ENCODE measurements at places on chromosomes 11 and 22.

GRCh38 chr11:111937461-111937769 lies 272 bp downstream of the DIXDC1 start:
- no peak for DNase-seq

DNA sequence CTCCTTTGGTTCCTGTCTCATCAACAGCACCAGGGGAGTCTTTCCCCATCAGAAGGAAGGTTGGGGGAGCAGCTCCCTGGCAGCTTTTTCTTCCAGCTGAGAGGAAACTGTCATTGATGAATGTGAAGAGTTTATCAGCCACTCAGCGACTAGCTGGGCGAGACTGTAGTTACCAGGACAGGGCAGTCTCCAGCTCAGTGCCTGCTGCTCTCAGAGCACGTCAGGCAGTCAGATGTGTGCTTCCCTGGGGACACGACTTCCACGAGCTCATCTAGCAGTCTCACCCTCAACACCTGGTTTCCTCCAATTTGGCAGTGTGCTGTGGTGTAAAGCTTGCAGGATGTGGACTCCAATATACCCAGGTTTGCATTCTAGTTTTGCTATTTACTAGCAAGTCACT lies 12.5 kb upstream of the C1QTNF4 start:
- no peak for DNase-seq

DNA sequence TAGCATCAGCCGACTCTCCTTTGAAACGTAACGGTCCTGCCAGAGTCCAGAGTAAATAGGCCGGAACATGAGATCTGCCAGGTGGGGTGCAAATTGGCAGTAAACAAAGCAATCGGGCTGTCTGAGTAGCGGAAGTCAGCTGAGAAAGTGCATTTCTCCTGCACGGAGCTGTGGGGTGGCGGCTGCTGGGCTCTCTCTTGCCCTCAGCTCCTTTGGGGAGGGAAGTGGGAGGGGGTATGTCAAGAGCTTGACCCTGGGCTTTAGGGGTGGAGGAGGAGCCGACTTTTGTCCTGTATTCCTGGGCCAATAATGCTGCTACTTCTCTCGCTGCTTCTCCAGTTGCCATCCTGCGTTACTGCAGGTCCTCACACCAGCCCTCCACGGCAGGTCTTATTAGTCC lies 11.6 kb downstream of the GRIK4 start:
- no peak for DNase-seq

DNA sequence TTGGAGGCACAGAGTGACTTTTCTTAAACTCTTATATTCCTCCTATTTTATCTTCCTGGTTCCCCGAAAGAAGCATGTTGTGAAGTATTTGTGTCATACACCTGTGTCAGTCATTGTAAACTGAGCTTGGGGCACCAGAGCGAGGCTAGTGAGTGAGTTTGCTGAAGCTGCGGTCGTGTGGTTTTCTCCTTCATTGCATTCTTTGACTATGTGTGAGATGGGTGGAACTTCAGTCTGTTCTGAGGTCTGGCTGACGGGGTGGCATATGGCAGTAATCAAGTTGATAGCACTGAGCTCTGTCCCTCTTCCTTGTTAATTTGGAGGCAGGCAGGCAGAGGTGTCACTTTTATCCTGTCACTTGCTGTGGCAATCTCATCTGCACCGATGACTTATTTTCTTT lies 4.2 kb downstream of the VPS26B start:
- peak; percentile 20 for DNase-seq

GRCh38 chr11:131025020-131025419 lies 108.7 kb upstream of the SNX19 start:
- no peak for DNase-seq

- DNase-seq: no peak
These were observed 34.4 kb upstream of the HEPHL1 start for GRCh38 chr11:93986716-93987115.

DNA sequence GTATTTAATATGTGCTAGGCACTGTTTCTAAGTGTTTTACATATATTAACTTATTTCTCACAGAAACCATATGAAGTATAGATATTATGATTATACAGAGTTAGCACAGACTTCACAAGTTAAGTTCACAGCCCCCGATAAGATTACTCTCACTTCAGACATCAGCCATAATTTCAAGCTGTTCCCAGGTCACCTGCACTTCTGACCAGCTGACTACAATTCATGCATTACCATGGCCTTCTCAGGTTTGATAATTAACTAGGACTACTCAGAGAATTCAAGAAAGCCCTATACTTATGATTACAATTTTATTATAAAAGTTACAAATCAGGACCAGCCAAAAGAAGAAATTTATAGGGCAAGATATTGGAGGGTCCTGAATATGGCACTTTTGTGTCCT lies 68.2 kb upstream of the RRM1 start:
- no peak for DNase-seq

DNA sequence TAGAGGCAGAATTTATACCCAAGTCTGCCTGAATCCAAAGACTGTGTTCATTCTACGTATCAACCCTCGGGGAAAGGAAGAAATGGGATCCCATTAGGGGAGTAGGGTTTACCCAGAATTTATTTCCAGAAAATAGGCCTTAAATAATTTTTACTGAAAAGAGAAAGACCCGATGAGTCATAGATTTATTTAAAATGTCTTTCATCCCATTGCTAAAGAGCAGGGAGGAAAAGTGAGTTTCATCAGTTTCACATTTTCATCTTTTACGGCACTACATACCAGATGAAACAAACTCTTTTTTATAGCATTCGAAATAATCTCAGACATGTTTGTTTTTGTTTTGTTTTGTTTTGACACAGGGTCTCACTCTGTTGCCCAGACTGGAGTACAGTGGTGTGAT lies 31.3 kb downstream of the SLC1A2 start:
- no peak for DNase-seq

DNA sequence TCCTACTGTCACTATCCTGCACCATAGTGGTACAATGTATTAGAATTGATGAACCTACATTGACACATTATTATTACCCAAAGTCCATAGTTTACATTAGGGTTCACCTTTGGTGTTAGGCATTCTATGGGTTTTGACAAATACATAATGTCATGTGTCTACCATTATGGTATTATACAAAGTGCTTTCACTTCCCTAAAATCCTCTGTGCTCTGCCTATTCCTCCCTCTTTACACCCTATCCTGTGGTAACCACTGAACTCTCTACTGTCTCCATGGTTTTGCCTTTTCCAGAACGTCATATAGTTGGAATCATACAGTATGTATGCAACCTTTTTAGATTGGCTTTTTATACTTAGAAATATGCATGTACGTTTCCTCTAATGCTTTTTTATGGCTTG lies 51.5 kb downstream of the CCDC15 start:
- no peak for DNase-seq

GRCh38 chr22:39994041-39994565 lies 651 bp upstream of the FAM83F start:
- DNase-seq: peak; percentile 54

DNA sequence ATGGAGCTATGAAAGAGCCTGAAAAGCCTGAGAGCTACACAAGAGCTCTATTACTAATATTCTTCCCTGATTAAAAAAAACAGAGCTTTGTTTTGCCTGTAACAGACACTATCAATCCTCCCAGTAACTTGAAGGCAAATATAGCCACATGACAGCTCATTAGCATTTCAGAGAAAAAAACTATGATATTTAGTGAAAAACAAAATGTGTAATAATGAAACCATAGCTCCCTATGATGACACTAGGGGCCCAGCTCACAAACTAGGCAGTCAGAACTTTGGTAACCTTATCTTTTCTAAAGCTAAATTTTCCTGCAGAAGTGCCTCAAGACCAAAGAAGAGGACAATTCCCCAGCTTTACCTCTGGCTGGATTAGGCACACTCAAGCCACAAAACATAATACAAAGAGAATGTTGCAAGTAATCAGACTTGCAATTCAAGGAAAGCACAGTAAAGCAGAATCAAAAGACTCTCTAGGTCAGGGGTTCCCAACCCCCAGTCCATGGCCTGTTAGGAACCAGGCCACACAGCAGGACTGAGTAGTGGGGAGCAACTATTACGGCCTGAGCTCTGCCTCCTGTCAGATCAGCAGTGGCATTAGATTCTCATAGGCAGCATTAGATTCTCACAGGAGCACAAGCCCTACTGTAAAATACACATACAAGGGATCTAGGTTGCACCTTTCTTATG lies 53.3 kb downstream of the MRTFA start:
- no peak for DNase-seq

- no peak for DNase-seq
These were observed 3.9 kb downstream of the CTSD start for GRCh38 chr11:1759851-1760220.

DNA sequence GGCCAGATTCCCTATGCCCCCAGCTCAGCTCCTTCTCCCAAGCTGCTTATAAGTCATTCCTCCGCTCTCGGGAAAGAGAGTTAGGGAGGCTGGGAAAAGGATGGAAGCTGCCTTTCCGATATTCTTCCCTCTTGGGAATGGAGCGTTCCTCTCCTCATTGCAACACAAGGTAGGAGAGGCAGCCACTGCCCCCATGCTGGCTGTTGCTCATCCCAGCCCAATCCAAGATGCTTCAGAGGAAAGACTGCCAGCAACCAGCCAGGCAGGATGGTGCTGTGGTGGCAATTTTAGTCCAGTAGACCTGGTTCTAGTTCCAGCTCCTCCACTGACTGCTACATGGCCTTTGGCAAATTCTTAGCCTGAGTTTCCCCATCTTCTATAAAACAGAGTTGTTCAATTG lies 13.7 kb upstream of the C11orf96 start:
- no peak for DNase-seq

- DNase-seq: no peak
These were observed 12.6 kb downstream of the LRRC75B start for GRCh38 chr22:24580276-24580675.

DNA sequence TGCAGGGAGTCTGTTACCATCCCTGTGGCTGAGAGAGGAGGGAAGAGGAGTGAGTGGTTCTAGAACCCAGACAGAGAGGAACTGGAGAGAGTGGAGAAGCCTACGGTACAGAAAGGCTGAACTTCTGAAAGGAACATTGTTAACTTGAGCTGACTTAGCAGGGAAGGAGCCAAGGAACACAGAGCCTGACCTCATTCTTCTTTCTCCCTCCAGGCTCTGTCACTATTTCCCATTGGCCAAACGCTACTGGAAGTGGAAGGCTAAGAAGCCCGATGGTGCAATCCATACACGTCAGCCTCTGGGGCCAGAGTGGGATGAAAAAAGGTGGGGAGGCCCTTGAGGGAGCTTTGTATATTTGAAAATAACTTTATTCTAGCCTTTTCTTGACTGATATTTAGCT lies 16.5 kb upstream of the WT1 start:
- DNase-seq: no peak

DNA sequence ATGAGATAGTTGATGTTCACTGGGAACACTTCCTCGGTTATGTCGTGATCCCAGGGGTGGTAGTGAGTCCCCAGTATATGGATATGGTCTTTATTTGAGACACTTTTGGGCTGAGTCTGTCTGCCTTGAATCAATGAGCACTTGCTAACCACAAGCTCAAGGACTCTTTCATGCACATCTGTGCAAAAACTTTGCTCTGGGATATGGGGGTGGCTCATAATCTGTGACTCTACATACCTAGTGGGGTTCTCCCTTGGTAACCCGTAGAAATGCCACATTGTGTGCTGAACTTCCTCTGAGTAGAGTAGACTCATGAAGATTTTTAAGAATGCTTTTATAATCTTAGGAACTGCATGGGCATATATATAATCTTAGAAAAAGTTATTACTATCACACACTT lies 69.3 kb downstream of the SWAP70 start:
- DNase-seq: no peak

DNA sequence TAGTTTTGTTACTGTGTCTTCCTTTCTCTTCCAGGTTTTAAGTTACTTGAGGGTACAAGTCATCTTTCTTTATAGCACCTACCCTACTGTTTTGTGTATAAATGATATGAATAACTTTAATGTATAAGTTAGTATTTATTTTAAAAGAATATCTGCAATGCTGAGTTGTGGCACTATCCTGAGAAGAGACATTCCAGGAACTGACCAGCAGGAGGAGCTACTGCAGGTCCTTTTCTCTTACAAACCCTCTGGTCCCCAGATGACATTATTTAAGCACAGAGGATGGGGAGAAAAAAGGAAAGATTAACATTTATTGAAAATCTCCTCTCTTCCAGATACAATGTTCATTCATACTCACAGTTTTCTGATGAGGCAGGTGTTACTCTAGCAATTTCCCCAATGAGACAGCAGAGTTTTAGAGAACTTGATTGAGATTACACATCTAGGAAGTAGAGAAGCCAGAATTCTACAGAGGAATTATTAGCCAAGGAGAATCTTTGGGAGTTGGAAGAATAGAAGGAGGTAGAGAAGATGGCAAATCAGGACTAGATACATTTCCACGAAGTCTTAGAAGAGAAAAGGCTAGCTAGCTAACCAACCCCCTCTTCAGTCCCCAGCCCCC lies 541.2 kb upstream of the API5 start:
- DNase-seq: no peak

GRCh38 chr11:81888391-81888790 lies 845.3 kb downstream of the FAM181B start:
- DNase-seq: no peak

DNA sequence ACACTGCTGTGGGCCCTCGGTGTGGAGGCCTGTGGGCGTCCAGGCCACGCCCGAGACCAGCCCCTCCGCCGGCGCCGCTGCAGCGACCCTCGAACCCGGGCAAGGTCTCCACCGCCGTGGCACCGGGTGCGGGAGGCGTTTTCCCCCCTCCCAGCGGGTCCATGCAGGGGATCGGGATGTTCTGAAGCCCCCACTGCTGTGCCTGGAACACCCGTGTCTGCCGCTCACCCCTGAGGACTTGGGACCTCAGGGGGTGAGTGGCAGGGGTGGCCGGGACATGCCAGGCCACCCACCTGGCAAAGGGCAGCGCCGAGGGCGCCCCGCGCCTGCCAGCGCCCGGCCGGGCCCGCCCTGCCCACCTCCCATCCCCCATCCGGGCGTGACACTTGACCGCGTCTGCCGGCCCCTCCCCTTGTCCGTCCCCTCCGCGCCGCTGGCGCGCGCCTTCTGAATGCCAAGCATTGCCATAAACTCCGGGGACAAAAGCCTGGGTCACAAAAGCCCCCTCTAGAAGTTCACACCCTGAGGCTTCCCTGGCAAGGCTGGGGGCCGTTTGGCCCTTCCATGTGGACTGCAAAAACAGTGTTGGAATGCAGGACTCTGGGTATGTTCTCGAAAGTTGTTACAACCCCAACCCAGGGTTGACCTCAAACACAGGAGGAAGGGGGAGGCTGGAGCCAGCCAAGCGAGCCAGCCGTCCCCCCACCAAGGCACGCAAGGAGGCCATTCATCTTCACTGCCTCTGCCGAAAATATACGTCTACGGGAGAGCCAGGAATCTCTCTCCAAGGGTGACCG lies 819 bp upstream of the KCNQ1OT1 start:
- DNase-seq: peak; percentile 13

GRCh38 chr11:28463826-28464225 lies 355.6 kb downstream of the METTL15 start:
- DNase-seq: no peak

- no peak for DNase-seq
These were observed 31.7 kb downstream of the PARVB start for GRCh38 chr22:44055805-44056204.

- no peak for DNase-seq
These were observed 48.7 kb downstream of the CYTH4 start for GRCh38 chr22:37331034-37331428.

- no peak for DNase-seq
These were observed 12.4 kb upstream of the KCNE3 start for GRCh38 chr11:74479732-74480123.
